ENCODE measurements at places on chromosomes 11 and 22.
A peak's percentile ranks its signal among the peaks of the same experiment; 100 is the strongest.

DNA sequence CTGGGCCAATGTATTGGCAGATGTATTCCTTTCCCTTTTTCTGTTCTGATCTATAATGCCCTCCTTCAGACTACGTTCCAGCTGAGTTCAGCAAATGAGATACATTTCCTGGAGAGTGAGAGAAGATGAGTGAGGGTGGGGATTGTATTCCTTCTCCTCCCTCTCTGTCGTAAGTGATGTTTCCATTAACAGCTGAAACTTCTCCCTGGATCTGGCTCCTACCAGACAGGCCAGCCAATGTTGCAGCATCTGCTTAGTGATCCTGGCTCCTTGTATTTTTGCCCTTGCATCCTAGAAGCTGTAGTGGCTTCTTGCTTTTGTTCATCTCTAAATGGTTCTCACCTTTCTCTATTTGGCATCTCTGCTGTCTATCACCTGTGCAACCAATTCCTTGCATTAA is 48.2 kb upstream of the MTMR2 start:
- no peak for DNase-seq

DNA sequence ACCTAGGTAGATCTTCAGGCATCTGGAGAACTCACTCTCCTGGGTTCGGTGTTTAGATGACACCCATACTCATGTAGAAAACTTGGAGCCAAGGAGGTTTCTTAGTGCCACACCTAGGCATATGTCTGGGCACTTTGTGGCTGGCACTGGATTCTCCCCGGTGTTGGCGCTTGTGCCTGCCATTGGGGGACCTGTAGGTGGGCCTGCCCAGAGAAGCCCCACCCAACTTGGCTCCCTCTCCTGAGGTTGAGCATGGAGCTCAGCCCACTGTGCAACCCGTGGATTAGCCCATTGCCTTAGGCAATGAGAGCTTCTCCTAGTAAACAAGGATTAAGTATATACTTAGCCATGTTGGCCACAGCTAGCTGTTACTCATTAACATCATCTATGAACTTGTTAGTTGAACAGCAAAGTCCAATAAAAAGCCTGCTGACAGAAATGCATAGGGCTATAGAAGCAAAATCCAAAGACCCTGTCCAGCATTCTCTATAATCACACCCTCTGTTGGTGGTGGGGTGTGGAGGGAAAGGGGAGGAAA is 335.5 kb upstream of the CHORDC1 start:
- DNase-seq = no peak

- DNase-seq = no peak
Measured at GRCh38 chr11:29127461-29127860, 889.4 kb downstream of the KCNA4 start.

GRCh38 chr11:122517403-122518379 is 137.8 kb upstream of the UBASH3B start:
- DNase-seq = no peak

DNA sequence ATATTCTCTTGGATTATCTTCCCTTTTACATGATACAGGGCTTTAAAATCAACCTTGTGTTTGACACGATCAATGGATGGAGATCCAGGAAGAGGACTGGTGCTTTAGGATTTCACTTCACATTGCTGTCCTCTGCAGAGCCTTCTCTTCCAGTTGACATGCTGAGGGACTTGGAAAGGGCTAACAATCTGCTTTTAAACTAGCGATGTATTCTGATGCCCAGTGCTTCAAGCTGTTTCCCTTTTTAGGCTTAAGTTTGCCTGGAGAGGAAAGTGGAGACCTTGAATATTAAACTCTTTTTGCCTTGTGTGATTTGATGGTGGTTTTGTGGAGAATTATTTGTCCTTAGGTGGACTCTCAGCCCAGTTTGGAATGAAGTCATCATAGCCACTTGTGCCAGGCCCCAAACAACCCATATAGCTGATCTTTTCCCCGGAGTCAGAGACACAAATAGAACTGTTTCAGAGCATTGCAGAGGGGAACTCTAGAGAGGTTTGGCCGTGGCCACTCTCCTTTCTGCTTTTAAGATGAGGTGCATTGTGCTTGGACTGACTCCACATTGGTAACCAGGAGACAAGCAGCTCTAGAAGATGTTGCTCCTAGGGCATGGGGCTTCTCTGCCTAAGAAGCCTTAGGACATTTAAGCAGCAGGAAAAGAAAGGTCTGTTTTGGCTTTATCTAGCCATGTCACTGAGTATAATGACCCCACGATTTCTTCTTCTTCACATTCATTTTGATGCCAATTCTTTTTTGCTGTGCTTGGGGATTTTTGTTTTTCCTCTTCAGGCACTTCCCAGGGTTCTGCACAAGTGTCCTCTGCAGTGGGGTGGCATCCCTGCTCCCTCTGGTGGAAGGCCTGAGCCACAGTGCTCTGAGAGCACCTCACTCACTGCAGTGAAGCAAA is 152.8 kb downstream of the NCAM1 start:
- no peak for DNase-seq

DNA sequence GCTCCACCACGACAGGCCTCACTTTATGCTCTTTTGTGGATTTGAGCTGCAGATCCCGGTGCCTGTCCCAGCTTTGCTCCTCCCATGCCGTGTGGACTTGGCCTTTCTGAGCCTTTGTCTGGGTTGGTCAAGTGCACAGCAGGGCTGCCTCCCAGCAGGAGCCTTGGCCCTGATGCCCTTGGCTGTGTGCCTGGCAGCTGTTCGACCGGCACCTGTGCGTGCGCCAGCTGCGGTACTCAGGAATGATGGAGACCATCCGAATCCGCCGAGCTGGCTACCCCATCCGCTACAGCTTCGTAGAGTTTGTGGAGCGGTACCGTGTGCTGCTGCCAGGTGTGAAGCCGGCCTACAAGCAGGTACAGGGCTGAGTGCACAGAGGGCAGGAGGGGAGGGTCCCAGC is 46.5 kb downstream of the MYO7A start:
- no peak for DNase-seq

- DNase-seq = no peak
Measured at GRCh38 chr22:25777870-25778269, 35.9 kb downstream of the MYO18B start.

GRCh38 chr11:60914633-60915247 is 782 bp downstream of the TMEM109 start:
- DNase-seq = peak; percentile 80

DNA sequence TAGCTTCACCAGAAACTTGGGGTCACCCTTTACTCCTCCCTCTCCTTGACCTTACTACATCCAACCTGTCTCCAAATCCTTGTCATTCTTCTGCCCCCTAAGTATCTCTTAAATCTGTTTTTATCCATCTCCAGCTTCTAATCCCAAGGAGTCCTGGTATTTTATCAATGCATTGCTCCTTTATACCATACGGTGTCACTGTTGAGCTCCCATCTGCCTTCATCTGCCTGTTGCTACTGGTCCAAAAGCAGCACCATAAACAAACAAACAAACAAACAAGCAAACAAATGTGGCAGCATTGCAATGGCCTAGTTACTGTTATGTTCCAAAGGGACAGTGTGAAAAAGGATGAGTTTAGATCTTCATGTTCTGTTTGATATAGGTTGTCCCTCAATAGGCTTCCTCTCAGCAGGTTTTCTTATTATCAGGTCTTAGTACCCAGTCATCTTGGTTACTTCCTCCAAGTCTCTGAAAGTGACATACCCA is 34.2 kb downstream of the DNHD1 start:
- DNase-seq = peak; percentile 9

DNA sequence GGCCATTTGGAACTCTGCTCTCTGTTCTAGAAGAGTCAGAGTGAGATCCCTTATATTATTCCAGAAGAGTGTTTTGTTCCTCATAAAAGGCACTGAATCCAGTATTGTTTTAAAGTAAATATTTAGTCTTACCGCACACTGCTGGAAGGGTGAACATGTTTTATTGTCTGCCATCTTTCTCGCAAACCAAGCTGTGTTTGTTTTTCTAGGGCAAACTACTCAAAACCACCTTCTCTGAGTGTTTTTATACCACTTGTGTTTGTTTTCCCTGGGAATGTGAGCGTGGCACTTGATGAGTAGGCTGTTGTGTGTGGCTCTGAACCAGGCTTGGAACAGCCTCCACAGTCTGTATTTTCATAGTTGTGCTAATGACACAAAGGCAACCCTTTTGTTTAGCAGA is 89.8 kb downstream of the DBX1 start:
- DNase-seq = no peak

DNA sequence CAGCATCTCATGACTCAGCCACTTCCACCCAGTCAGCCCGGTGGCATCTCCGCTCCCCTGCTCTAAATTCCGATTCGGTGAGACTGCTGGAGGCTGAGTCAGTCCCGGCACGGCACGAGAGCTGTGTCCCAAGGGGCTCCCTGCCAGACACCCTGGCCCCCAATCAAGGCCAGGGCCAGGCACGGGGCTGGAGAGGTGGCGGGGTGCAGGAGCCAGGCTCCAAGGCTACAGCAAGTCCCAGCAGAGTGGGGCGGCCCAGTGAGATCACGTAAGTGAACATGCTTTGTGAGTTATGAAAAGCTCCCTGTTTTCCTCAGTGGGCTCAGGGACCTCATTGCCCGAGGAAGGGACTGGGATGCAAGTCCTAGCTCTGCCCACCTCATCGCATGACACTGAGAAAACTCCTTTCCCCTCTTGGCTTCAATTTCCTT is 3.0 kb downstream of the C11orf68 start:
- DNase-seq = no peak

DNA sequence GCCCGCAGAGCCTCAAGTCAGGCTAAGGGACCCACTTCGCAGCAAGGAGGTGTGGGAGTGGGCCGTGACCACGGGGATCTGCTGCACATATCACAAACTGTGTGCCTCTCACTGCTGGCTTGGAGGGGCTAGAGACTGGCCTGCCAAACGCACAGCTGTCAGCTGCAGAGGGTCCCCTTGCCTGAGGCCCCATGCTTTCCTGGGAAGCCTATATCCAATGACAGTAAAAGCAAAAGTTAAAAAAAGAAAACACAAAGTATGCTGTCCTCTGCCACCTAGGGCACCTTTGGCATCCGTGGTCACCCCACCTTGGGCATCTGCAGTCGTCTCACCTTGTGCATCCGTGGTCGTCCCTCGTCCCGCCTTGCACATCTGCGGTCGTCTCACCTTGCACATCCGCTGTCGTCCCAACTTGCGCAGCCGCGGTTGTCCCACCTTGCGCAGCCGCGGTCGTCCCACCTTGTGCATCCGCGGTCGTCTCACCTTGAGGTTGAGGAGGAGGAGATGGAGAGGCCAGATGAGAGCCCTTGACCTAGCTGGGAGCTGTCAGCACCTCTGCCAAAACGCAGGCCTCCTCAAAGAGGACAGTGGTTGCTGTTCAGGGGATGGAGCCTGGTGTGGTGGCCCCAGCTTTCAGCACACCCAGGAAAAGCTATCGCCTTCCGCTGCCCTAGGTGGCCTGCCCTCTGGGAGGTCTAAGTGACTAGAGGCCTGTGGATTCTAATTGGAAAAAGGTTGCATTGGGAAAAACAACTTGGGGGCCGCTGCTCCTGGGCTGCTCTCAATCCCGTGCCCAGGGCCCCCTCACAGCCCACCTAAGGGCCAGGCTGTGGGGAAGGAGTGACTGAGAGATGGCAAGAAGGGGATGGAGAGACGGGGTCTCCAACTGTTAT is 90.5 kb downstream of the MYEOV start:
- no peak for DNase-seq

GRCh38 chr22:43174941-43175531 is 11.9 kb downstream of the TTLL12 start:
- DNase-seq = no peak

GRCh38 chr11:94796863-94797262 is 28.7 kb downstream of the AMOTL1 start:
- DNase-seq = no peak

GRCh38 chr11:46270684-46271083 is 6.8 kb upstream of the CREB3L1 start:
- DNase-seq = no peak

DNA sequence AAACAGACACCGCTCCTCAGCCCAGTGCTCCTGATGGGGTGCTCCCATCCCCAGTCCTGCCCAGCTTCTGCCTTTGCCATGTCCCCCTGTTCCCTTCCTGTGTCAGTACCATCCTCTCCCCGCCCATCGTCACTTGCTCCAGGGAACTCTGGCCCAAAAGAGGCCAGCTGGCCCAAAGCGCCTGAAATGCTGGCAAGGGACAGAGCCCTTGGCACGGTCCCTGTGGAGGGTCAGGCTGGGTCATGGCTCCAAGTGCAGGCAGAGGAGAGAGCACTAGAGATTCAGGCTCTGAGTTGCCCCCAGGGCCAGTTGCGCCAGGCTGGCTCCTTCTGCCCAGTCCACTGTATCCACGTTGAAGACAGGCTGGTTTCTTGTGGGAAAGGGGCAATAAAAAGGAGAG is 8.4 kb upstream of the HDHD5 start:
- no peak for DNase-seq

DNA sequence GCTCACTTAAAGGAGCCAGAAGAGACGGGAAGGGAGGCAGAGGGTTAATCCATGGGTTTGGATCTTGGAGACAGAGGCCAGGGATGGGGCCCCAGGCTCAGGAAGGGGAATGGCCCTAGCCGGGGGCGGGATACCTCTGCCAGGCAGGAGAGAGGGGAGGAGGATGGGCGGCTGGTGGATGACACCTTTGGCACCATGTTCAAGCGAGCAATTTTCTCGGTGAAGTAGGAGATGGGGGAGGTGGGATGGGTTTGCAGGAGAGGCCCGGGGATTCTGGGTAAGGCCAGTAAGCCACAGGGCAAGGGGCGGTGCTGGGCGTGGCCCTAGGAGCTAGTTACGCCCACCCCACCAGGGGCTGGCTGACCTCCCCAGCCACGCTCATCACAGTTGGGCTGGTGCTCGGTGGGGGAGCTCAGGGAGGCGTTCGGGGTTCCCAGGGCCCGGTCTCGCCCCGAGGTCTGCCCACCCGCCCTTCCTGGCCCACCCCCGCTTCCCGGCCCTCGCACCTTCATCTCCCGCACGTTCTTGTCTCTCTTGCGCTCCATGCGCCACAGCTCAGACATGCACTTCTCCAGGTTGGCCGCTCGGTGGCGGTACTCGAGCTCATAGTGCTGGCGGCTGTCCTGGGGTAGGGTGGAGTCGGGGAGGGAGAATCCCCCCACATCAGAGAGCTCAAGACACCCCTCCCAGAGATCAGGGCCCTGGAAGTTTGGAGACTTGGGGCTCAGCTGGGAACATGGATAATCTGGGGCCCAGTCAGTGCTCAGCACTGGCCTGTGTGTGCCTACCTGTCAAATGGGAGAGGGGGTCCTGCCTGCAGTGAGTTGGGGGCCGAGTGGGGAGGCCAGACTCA is 12.7 kb downstream of the BAIAP2L2 start:
- no peak for DNase-seq

GRCh38 chr11:82733444-82734119 is at the start of gene FAM181B:
FAM181B (minus strand) TSS chr11:82733864; CDS start chr11:82733729, 135 bp downstream.
- peak; percentile 5 for DNase-seq
